ENCODE measurements at places on chromosomes 3 and 15.
A peak's percentile ranks its signal among the peaks of the same experiment; 100 is the strongest.

DNA sequence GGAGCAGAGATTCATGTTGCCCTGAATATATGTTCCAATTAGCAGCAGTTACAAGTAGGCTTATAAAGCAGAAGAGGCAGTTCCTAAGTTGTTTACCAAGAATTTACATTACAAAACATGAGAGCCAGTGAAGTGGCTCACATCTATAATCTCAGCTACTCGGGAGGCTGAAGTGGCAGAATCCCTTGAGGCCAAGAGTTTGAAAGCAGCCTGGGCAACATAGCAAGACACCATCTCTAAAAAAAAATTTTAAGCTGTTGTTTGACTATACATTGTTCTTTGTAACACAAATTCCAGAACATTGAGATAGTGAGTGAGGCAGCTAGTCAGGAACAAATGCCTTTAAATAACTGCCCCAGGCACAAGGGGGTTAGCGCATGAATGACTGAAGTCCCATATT, 10.3 kb upstream of the ZMAT3 start:
- peaks cover 9% of the 10 kb centered on the region for H3K4me1 ChIP-seq
- H3K27ac ChIP-seq, result no peak overlapping the region
- no peak overlapping the region for H3K4me3 ChIP-seq
- no peaks in the 10 kb centered on the region for H3K36me3 ChIP-seq
- DNase-seq, result no peak

GRCh38 chr3:18369551-18370185, 55.5 kb downstream of the SATB1 start:
- no peak overlapping the region for H3K27ac ChIP-seq
- no peaks in the 10 kb centered on the region for H3K27me3 ChIP-seq
- DNase-seq, result no peak
- H3K36me3 ChIP-seq, result peaks cover 18% of the 10 kb centered on the region

GRCh38 chr3:54862526-54862925, 65.3 kb downstream of the LRTM1 start:
- no peak overlapping the region for H3K4me3 ChIP-seq
- no peaks in the 10 kb centered on the region for H3K27me3 ChIP-seq
- no peak overlapping the region for H3K27ac ChIP-seq

DNA sequence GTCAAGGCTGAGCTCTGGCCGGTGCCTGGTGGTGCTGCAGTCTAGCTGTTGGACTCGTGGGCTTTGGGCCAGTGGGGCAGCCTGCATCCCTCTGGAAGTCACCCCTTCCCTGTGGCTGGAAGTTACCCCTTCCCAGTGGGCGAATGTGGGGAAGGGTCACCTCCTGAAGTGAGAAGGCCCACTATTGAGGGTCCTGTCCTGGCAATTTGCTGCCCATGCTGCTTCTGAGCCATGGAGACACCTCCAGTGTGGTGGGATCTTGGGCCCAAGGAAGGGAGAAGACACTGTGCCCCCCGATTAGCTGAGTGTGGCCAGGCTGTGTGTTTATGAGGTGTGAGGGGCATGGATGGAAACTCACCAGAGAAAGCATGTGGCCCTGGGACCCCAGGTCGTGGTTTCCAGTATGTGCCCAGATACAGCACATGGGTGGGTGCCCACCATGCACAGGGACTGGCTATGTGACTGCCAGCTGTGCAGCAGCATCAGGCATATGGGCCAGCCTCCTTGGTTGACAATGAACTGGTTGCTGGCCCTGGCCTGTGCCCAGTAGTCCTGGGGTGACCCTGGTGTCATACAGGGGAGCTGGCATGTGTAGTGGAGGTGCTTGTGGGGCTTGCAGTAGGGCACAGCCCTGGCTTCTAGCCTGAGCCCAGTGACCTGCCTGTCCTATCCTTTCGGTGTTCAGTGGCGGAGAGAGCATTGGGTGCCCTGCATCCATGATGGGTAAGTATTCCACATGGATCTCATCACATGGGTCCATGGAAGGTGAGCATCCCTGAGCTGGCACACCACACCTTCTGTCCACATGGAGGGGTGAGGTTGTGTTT, 221.2 kb downstream of the SNRPN start:
- no peak overlapping the region for H3K27ac ChIP-seq
- H3K4me1 ChIP-seq, result no peaks in the 10 kb centered on the region
- H3K36me3 ChIP-seq, result no peaks in the 10 kb centered on the region
- no peak overlapping the region for H3K4me3 ChIP-seq
- no peak for DNase-seq

GRCh38 chr3:151305060-151305774, 11.4 kb downstream of the GPR87 start:
- peaks cover 3% of the 10 kb centered on the region for H3K27me3 ChIP-seq
- no peaks in the 10 kb centered on the region for H3K36me3 ChIP-seq

DNA sequence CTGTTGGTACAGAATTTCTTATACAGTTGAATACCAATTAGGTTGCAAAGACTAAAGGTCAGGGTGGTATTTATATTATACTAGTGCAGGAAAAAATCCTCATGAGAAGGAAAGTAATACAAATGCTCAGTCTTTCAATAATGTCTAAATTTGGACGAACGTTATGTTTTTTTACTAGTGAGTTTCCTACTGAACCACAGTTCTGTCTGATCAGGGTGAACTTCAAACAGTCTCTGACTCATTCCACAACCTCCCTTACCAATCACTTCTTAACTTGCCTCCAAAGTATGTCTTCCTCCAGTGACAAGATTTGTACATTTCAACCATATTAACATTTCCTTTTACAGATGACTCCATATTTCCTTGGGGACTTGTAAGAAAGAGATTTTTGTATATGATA, 3.4 kb downstream of the TMEM212 start:
- H3K4me1 ChIP-seq, result no peaks in the 10 kb centered on the region
- peaks cover 2% of the 10 kb centered on the region for H3K27me3 ChIP-seq
- DNase-seq, result no peak
- H3K36me3 ChIP-seq, result no peaks in the 10 kb centered on the region

GRCh38 chr15:48062148-48062872, 58.5 kb upstream of the SLC24A5 start:
- H3K36me3 ChIP-seq, result no peaks in the 10 kb centered on the region
- H3K27ac ChIP-seq, result no peak overlapping the region
- no peaks in the 10 kb centered on the region for H3K4me1 ChIP-seq
- H3K27me3 ChIP-seq, result no peaks in the 10 kb centered on the region
- no peak overlapping the region for H3K4me3 ChIP-seq

GRCh38 chr15:42274702-42274989, 1.4 kb upstream of the TMEM87A start:
- DNase-seq, result no peak
- peak overlapping the region; percentile 95 for H3K4me3 ChIP-seq
- peaks cover 46% of the 10 kb centered on the region for H3K4me1 ChIP-seq
- H3K27ac ChIP-seq, result peak overlapping the region; percentile 94
- H3K36me3 ChIP-seq, result peaks cover 11% of the 10 kb centered on the region
- no peaks in the 10 kb centered on the region for H3K27me3 ChIP-seq

DNA sequence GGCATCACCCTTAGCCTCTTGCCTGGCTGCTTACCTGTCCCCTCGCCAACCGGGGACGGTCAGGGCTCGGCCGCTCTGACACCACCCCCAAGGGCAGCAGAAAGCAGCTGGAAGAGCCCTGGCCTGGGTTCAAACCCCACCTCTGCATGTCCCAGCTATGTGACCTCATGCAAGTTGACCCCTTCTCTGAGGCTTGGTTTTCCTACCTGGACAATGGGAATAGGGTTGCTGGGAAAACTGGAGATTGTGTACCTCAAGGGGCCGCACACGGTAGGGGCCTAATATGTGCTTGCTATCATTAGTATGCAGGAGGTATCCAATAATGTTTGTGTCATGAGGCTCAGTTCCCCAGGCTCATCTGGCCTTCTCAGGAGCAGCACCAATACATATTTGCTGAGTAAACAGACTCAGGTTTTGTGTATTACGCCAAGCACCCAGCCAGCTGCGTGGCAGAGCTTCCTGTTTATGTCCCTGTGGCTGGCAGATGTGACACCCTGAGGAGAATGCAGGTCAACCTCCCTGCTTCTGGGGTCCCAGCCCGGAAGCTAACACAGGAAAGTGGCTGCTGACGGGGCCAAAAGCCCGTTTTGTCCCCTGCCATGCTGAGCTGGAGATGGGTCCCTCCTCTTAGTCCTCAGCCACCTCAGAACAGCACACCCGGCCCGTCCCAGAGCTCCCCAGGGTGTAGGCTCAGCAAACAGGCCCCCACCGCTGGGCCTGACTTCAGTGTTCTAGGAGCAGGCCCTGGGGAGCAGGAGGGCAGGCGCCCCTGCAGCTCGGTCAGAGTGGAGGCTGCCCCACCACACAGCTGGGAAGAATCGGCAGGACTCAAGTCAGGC, 29.7 kb downstream of the PLXND1 start:
- H3K4me1 ChIP-seq, result peaks cover 38% of the 10 kb centered on the region
- peak overlapping the region; percentile 45 for H3K27ac ChIP-seq
- H3K36me3 ChIP-seq, result no peaks in the 10 kb centered on the region

DNA sequence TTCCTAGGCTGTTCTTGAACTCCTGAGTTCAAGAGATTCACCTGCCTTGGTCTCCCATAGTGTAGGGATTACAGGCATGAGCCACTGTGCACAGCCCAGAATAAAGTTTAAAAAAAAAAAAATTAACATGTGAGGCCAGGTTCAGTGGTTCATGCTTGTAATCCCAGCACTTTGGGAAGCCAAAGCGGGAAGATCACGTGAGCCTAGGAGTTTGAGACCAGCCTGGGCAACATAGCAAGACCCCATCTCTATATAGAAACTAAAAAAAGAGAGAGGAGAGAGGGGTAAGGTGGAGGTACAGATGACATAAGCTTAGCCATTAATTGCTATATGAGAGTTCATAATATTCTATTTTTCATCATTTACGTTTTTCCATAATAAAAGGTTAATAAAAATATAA, 21.5 kb downstream of the ZNF148 start:
- peaks cover 39% of the 10 kb centered on the region for H3K4me1 ChIP-seq
- H3K4me3 ChIP-seq, result no peak overlapping the region
- no peaks in the 10 kb centered on the region for H3K27me3 ChIP-seq
- peaks cover 2% of the 10 kb centered on the region for H3K36me3 ChIP-seq
- no peak for DNase-seq

Measured in CD4-positive, CD25-positive, alpha-beta regulatory T cell (primary cell).